Skin of body (tissue), 3 donors: ENCODE measurements at places on chromosomes 5 and 9. TPM values are rescaled to one million over a fixed set of nuclear protein-coding genes. Genes with fewer than 3 reads are reported as not detected.

- no peak for DNase-seq
These were observed 16.5 kb upstream of the CXXC5 start for GRCh38 chr5:139631520-139632165.

- no peak for DNase-seq
These were observed 85.5 kb downstream of the ADGRV1 start for GRCh38 chr5:90644132-90644531.

DNA sequence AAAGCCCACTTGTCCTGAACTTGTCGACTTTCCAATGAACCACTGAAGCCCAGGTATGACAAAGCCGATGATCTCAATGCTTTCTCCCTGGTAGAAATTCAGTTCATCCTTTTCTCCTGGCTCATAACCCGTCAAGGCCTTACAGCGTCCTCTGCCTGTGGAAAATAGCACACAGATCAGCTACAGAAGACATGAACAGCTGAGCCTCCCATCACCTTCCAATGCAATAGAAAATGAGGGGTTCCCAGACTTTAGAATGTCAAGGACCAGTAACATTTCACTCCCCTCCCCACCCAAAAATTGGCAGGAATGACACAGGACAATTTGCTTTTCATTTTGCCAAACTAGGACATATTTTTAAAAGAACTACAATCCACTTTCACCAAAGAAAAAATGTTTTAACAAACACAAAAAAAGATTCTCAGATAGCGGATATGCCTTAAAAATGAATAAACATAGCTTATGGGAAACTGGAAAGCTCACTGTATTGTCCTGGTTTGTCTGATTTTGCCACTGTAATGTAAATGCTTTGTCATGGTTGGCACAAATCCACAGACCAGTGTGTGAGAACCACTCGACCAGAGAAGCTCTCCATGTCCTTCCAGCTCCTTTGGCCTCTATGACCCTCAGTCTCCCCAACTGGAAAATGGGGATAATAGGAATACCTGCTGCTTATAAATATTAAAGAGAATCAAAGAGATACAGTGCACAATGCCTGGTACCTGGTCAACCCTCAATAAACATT lies 24.4 kb downstream of the SH3TC2 start:
- no peak for DNase-seq

The NR5A1 gene
- not detected for total RNA-seq

The ANKDD1B gene
- total RNA-seq: 1.6 TPM

DNA sequence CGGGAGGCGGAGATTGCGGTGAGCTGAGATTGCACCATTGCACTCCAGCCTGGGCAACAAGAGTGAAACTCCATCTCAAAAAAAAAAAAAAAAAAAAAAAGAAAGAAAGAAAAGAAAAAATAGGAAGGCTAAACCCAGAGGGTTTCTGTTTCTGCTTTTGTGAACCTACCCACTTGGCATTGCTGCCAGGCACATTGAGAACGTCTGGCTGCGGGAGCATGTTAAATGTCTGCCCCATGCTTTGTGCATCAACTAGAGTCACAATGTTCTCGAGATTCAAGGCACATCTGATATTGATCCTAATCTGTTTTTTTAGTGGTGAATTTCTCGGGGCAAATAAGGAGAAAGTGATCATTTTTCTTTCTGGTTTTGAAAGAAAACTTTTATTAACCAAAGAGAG lies 2.8 kb downstream of the SLC25A25 start:
- DNase-seq: no peak

The ANXA2R gene
- total RNA-seq: 1.8 TPM
